ENCODE measurements at places on chromosomes 5 and 9.
A peak's percentile ranks its signal among the peaks of the same experiment; 100 is the strongest.

DNA sequence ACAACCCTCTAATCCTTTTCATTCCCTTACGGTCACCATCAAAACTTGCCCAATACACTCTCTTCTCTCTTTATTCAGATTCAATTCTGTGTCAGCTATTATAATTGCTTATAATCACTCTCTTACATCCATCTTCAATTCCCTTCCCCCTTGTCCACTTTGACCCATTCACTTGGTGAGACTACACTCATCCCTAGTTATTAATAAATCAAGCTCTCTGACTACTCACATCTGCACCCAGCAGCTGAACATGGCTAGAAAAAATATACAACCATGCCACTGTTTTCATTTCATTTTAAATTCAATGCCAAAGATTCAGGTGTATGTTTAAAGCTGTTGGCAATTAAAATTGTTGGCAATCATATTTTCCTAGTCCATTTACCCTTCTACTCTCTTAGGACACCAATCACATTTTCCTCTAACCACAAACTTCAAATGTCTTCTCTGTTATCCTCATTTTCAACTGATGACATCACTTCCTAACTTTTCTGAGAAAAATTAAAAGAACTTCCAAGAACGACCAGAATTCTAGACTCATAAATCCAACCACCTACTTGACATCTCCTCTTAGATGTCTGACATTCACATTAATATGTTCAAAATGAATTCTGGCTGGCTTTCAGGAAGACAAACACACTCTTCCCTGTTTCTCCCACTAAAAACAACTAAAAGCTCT, 5.5 kb downstream of the C5orf15 start:
- ATAC-seq, result no peak

DNA sequence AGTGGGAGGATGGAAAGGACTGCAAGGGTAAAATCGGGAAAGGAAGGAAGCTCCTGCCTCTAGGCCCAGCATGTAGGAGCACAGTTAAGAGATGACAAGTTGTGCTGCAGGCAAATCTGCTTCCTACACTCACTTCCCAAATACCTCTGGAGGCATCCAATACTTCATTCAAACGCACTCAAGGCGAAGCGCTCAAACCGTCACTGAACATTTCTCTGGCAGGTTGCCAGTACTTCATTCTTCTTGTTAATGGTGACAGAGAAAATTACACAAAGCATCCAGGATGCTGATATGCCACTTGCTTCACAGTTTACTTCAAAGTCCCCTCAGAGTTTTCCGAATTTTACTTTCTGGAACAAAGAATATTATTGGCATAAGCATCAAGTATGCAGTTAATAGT, 59.8 kb downstream of the NREP start:
- peak; percentile 77 for ATAC-seq

DNA sequence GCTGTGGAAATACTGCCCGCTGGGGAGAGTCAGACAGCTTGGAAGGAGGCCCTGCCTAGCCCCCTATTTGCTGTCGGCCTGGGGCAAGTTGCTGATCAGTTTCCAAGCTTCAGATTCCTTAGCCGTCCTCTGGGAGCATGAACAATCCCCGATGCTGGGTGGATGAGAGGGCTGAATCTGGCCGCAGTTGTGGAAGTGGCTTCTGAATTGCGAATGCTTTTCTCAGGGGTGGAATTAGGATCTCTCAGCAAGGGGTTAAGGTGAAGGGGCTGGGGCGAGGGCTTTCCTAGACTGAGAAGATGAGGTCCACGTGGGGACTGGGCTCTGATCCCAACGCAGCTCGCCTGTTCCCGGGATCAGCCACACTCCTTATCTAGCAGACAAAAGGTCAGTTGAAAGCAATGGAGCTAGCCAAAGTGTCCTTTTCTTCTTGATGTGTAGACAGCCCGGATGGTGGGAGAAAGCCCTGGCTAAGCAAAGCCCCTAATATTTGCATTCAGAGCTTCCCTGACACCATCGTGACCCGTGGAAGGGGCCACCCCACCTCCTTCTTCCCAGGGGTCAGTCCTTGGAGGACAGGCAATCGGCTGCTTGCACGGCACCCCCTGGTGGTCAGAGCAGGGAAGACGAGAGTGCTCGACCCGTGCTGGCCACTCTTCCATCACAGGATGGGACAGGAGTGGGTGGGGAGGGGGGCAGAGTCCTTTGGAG, 54.9 kb downstream of the COL15A1 start:
- peak; percentile 81 for ATAC-seq

DNA sequence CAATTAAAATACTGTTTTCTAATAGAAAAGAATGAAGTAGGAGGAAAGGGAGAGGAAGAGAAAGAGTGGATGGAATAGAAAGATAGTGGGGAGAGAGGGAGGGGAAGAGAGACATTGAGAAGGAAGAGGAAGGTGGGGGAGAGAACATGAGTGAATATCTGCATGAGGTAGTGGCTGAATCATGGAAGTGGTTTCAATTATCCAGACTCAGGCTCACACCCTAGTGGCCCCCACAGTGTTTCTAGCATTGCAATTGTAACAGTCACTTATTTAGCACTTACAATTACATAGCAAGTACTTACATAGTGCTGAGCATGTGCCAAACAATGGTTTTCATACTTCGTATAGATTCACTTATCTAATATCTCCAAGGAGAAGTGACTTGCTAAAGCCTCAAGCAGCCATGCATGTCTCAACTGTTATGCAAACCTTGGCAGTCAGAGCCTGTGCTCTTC, 72.7 kb downstream of the CAST start:
- peak; percentile 94 for ATAC-seq

GRCh38 chr5:171762021-171762608, 23.5 kb upstream of the SMIM23 start:
- peak; percentile 73 for ATAC-seq

DNA sequence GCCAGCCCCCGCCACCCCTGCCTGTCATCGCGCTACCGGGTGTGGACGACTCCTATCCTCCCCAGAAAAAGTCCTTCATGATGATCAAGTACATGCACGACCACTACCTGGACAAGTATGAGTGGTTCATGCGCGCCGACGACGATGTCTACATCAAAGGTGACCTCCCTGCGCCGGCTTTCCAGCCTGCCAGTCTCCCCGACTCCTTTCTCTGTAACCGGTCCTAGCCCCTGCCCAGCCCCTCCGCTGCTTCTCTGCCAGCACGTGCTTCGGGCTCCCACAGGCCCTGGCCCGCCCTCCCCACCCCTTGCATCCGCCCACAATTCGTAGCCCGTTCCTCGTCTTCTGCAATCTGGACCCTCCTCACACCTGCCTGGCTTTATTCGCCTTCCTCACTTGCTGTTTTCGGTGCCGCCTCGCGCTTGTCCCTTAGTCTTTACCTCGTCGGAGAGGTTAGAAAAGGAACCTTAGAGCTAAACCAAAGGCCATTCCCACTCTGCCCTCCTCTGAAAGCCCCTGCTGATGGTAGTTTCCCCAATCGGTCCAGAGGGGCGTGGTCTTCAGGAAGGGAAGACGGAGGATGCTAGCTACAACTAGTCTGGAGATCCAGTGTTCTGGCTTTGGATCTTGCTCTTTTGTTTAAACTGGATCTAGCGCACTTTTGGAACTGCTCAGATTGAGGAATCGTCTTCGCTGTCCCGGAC, 1.4 kb downstream of the CHSY3 start:
- ATAC-seq, result no peak

DNA sequence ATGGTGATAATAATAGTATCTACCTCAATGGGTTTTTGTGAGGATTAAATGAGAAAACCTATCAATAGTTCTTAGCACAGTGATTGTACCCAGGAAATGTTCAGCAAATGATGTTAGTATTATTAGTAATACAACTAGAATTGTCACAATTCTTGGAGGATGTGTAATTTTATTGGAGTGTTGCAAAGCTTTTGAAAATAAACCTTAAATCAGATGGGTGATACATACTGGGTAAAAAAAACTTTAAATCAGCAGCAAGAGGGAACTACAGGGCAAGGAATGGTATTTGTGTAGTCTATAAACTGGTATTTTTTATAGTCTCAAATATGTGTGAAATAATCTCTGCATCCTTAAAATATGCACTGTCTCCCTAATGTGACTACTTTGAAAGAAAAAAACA, 371.6 kb downstream of the PIK3R1 start:
- no peak for ATAC-seq
